NCI-H510A treated with DMSO at 0.1 percent for 48 hours (cell line): ENCODE measurements at places on chromosomes 2 and 18.

GRCh38 chr2:133271105-133271504, 297.2 kb downstream of the NCKAP5 start:
- DNase-seq = no peak

DNA sequence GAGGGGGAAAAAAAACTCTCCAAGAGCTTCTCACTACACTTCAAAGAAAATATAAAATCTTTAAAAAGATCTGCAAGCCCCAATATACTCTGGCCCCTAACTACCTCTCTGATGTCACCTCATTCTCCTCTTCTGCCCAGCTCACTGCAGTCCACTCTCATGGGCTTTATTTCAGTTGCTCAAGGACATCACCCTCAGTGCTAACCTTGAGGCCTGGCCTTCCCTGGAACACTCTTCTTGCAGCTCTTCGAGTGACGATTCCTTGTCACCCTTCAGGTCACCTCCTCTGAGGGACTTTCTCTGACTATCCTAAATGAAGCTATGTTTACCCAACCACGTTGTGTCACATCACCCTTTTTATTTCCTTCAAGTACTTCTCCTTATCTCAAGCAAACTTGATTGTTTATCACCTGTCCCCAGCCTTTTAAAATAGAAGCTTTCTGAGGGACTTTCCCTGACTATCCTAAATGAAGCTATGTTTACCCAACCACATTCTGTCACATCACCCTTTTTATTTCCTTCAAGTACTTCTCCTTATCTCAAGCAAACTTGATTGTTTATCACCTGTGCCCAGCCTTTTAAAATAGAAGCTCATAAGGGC, 10.4 kb downstream of the RTTN start:
- DNase-seq = no peak

DNA sequence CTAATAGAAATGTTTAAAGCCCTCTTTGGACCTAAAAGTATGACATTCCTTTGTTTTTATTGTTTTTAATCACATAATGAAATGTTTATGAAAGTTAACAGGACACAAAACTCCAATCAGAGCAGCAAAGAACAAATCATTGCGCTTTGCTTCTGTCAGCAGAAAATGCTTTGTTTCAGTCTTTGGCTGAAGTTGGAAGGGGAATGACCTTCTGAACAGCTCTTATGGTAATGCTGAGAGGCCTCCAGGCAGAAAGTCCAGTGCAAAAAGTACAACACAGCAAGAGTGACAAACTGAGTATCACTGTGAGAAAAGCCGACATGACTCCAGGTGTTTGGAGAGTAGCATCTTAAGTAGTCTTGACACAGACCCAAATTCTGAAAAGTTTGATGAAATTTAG, 147.7 kb upstream of the SP5 start:
- DNase-seq = no peak

DNA sequence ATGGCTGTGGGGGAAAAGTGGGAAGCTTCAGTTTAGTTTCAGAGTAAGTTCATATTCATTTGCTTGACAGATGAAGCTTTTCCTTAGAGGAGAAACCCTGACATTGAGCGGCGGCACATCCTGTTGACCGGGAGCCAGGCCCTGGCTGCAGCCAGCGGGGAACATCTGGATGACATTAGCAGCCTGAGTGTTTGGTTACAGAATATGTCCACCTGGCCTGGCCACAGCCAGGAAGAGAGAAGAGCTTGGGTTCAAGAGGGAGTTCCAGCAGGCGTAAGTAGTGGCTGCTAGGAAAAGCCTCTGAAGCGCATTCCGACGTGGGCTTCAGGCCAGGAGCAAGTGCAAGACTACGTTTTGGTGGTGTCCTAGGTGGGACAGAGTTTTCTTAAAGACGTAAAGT, 144.9 kb upstream of the MYCN start:
- no peak for DNase-seq
